ENCODE measurements at places on chromosomes 6 and 20.

- DNase-seq, result no peak
These were observed 60.6 kb downstream of the TRAM2 start for GRCh38 chr6:52516269-52516668.

DNA sequence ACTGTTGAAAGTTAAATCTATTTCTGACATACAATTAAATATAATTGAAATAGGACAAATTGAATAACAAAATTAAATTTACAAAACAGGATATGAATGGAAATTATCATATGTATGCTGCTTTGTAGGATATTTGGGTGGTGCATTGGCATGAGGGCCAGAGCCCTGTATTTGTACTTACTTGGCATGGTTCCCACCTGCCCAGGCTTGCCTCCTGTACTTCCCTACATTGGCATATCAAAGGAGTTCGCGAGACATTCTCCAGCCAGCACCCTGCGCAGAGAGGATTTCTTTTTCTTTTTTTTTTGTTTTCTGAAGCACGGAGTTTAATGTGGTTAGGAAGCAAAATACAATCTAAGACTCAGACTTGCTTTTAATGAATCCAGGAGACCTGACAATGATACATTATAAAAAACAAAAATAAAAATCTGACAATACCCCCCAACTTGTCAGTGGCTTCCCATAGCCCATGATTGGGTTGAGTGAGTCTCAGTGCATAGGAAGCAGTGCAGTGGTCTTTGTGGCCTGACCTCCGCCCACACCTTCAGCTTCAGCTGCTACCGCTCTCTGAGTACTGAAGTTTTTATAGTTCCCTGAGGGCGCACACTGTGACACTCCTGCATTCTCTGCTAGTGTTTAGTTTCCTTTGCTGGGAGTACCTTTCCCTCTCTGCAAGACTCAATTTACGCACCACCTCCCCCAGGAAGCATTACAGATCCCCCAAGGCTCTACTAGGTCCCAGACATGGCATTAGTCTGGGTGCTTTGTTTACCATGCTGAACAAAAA is 440.8 kb downstream of the UTRN start:
- peak; percentile 32 for DNase-seq

DNA sequence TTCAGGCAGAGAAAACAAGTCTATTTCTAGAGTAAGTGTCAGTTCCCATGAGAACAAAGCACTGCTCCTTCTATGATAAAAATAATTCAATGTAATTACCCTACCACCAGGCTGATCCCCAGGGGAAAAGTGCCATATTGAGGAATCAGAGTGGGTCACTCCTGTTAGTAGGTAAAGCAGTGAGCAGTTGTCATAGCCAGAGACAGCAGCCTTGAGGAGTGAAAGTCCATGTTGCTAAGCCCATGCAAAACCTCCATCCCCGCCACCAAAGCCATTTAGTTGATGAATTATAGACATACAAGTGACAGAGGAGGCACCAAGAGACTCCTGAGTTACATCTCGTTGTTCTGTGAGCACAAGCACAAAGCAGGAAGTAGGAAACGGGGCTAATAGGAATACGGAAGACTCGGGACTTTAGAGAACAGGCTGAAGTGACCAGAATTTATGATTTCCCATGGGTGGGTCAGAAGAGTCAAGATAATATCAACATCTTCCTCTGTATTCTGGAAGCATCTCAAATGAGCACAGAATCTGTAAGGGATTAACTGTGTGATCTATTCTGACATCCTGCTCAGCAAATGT is 197.9 kb downstream of the MAFB start:
- DNase-seq, result no peak

- no peak for DNase-seq
These were observed 8.9 kb upstream of the SPATA2 start for GRCh38 chr20:49924247-49924646.

GRCh38 chr6:32255199-32256153 is 31.6 kb upstream of the NOTCH4 start:
- peak; percentile 95 for DNase-seq

DNA sequence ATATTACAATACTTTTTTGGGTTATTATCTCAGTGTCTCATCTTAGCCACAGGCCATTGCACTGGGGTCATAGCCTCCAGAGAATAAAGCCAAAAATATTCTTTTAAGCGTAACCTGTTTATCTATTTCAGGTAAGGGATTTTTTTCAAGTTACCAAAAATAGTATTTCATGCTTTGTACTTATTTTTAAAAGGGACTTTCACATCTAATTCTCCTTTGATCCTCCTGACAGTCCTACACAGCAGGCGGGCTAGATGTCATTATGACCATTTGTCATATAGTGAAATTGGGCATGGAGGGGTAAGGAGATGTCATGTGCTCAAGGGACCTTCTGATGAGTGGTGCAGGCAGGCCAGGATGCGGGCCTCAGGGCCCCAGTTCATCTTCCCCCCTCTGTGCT is 68.9 kb downstream of the TBC1D7 start:
- no peak for DNase-seq

DNA sequence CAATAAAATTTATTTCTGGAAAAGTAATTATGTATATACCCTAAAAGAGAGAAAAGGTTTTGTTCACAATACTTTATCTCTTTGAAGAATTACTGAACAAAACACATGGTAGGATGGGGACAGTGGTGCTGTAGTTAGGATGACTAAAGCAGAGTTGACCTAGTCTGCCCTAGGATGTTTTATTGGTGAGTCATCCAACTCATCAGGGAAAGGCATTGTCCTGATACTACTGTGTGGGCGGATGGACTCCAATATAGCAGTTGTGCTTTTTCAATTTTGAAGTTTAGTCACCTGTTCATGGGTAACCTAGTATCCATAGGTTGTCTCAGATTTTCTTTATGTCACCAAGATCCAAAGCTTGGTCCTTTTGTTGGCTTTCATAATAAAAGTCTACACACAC is 53.3 kb upstream of the EYS start:
- DNase-seq, result no peak

GRCh38 chr6:11650711-11651110 is 113.2 kb downstream of the TMEM170B start:
- peak; percentile 25 for DNase-seq
